ENCODE measurements at places on chromosomes 1 and 21.

DNA sequence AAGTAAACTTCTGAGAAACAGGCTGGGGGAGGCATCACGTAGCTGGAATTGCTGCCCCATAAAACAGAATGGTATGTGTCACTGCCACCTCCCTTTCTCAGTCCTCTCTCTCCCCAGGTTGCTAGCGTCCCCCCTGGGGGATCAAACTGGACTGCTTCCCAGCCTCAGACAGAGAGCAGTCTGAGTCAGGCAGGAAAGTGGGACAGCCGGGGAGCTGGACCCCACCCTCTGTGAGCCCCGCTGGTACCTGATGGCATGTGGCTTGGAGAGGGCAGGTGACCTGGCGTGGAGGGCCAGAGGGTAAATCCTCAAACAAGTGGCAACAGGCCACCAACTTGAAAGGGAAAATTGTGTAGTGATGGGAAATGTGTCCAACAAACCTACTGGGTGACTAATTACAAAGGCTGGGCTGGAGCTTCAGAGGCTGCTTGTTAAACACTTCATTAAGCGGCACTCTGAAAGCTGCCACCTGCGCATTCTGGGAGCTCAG lies 1.0 kb upstream of the SFN start:
- DNase-seq = no peak

GRCh38 chr1:83109692-83110091 lies 889.2 kb downstream of the TTLL7 start:
- no peak for DNase-seq

GRCh38 chr1:205316161-205316566 lies 5.4 kb downstream of the NUAK2 start:
- no peak for DNase-seq

DNA sequence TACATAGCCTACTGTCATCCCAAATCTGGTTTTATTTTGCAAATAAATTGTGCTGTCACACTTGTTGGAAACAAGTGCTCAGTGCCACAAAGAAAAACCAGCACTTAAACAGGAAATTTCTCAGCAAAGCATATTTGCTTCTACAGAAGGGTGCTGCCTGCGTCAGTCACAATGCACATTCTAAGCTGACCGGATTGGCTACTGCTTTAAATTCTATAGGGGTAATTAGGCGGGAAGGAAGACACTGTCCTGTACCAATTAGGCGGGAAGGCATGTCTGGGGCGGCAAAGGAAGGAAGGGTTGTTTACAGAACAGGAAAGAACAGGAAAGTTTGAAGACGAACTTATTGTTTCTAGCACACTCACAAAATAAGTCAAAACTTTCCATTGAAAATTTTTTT lies 2.8 kb downstream of the IFI16 start:
- DNase-seq = no peak

GRCh38 chr1:1122981-1123480 lies 7.1 kb upstream of the C1orf159 start:
- DNase-seq = no peak

GRCh38 chr1:189596197-189596596 lies 881.5 kb downstream of the BRINP3 start:
- DNase-seq = no peak

Measured in GM19239 (cell line).